Stimulated activated CD4-positive, alpha-beta T cell treated with anti-CD3 and anti-CD28 coated beads, TNF-alpha, amount 100 ng/mL, for 1 hour (primary cell): ENCODE measurements at places on chromosomes 2 and 18.

DNA sequence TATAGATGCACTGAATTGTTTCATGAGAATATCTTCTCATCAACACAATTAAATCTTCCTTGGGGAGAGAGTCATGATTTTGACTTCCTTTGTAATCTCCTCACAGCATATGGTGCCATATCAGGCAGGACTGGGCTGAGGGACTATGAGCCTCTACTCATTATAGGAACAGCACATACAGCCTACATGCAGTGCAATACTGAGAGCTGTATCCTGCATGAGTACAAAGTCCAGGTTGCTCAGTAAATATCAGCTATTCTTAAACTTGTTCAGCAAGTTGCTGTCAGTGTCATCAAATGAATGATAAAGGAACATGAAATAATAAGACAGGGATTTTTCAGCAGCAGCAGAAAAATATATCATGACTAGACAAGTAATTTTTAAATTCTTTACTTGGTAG is 10.8 kb downstream of the DLGAP1 start:
- DNase-seq: no peak

DNA sequence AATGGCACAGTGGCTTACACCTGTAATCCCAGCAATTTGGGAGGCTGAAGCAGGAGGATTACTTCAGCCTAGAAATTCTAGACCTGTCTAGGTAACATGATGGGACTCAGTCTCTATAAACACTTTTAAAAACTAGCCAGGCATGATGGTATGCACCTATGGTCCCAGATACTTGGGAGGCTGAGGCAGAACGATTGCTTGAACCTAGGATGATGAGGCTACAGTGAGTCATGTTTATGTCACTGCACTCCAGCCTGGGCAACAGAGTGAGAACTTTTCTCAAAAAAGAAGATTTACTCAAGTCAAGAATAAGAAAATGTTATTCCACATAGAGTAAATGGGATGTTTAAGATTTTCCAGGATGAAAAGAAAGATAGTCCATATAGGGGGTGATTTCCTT is 158.6 kb downstream of the HNMT start:
- no peak for DNase-seq

DNA sequence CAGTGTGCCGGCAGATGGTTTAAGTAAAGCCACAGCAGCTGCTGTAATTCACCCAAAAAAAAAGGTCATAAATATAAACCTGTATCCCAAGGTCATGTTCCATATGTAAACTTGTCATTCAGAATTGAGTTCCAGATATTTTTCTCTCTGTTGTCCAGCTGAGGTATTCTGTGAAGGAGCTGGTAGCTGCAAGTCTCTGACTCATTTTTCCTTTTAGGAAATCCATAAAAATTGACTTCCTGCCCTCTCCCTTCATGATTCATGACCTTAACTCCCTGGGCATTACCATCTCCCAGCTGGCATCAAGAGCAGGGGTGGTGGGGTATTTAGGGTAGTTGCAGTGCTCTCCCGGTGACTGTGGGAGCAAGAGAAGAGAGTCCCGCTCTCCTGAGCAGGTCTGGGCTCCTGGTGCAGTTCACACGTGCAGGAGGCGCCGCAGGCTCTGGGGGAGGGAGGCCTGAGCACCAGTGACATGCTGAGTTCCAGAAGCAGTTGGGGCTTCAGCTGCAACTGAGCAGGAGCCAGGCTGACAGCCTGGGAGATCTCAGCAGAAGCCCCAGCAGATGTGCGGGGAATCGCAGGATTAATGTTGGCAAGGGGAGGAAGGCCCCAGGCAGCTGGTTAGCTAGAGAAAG is 192.6 kb downstream of the MGAT5 start:
- DNase-seq: no peak

DNA sequence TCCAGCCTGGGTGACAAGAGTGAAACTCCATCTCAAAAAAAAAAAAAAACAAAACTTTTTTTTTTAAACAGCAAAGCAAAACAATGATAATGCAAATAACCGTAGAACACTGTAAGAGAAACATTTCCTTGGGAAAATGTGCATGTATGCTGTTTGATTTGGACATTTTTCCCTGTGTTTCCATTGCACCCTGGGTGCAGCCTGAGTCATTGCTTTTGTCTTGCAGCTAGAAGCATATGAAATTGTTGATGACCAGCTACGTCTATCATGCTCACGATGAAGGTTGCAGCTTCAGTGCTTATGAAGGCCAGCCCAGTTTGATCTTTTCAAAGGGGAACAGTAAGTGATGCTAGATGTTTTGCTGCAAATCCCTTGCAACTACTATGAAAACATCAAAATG is 41.5 kb downstream of the MOGAT1 start:
- DNase-seq: no peak

GRCh38 chr2:231929961-231930592 is 3.9 kb upstream of the NPPC start:
- DNase-seq: no peak

- no peak for DNase-seq
Observed at GRCh38 chr2:182732736-182733135, 16.7 kb downstream of the DNAJC10 start.

- DNase-seq: no peak
Observed at GRCh38 chr2:170375192-170375591, 197.2 kb downstream of the MYO3B start.

DNA sequence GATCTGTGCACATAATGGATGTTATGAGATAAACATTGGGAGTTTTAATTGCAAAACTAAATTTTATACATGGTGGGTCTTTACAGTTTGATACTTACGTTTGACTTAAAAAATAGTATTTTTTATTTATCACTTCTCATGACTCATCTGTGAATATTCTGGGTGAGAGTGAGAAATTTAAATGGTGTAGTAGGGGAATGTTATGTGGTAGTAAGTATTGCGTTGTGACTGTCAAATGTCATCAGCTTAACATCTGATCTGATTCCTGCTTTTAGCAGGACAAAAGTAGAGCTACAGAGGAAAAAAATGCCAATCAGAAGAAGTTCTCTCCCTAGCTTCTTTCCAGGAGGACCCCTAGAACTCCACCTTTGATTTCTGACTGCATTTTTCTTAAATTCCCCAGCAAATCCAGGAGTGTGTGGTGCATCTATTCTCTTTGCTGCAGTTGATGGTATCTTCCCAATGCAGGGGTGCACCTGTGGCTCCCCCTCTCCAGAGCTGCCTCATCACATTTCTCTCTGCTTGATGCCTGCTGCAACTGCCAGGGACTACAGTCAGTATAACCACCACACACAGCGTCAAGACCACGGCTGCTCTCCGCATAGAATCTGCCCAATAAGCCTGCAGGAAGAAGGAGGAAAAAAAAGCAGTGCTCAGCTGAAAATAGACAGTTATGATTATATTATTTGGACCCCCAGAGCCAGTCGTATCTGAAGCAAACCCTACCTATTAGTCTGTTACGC is 151.3 kb upstream of the THUMPD2 start:
- no peak for DNase-seq

- no peak for DNase-seq
Observed at GRCh38 chr2:228282376-228282775, 100.9 kb upstream of the SPHKAP start.

- no peak for DNase-seq
Observed at GRCh38 chr2:168915441-168916330, 14.6 kb downstream of the G6PC2 start.

DNA sequence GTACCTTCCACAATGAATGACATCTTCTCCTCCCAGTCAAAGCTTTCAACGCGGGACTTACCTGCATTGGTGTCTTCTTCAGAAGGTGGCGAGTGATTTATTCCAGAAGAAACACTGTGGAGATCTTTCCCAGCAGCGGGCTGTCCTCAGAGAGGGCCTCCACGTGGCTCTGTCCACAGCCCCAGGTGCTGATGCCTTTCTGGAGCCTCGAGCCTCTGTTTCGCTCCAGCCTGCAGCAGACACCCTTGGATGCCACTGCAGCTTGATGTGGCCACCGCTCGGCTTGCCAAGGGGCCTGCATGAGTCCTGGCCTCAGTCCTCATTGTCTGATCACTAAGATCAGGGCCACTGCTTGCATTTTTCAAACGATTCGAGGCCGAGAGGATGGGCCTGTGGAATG is 46.6 kb upstream of the GALR1 start:
- no peak for DNase-seq

DNA sequence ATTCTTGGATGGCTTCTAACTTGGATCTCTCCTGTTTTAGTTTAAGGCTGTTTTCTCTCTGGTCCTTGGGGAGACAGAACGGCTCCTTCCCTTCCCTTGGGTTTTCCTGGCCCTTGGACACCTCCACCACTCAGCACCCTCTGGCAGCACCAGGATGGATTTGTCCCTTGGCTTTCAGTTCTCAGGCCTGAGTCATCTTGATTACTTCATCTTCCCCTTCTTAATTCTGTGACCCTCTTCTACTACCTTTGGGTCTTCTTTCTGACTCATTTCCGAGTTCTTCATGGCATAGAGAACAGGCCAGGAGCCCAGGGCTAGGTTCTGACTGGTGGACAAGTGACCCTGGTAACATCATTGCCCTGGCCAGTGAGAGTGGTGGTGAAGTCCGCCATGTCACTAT is 14.9 kb downstream of the IGFBP2 start:
- no peak for DNase-seq

DNA sequence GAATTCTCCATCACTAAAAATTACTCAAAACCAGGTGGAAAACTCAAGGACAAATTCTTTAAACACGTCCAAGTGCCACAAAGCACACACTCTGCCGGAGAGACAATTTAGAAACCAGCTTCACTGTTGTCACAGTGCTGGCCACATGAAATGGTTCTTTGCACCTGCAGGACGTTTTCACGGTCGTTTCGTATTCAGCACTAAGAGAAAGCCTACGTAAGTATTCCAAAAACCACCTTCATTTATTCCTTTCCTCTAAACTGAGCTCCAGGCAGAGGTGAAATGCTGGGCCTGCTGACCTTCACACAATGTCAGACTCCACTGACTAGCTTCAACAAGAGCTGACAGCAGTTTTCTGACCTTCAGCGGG is 680 bp downstream of the ATP5F1A start:
- no peak for DNase-seq

- DNase-seq: no peak
Observed at GRCh38 chr2:238278626-238279323, 9.6 kb downstream of the PER2 start.
